ENCODE measurements at places on chromosomes 5 and 9. TPM values are rescaled to one million over a fixed set of nuclear protein-coding genes. Genes with fewer than 3 reads are reported as not detected.

- DNase-seq, result no peak
- no peak overlapping the region for H3K27ac ChIP-seq
- H3K4me1 ChIP-seq, result no peaks in the 10 kb centered on the region
- H3K27me3 ChIP-seq, result no peaks in the 10 kb centered on the region
Observed at GRCh38 chr5:178320281-178320855, 87.8 kb upstream of the PHYKPL start.

DNA sequence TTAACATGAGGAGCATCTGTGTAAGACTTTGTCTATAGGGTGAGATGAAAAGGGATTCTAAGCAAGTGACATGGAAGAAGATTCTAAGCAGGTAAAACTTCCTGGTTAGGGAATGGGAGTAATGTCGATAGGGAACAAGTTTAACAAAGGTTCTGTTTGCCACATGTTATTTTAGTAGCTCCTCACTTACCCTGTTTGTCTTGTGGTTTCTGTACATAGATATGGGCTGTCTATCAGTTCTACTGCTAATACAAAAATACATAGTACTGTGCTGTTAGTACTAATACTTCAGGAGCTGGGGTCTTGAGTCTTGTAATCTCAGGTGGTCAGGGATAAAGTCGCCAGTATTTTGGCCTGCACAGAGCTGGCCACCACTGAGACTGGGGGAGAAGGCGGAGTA lies 32.9 kb downstream of the RAB24 start:
- no peak for DNase-seq
- H3K27me3 ChIP-seq, result no peaks in the 10 kb centered on the region
- H3K36me3 ChIP-seq, result peaks cover 60% of the 10 kb centered on the region

GRCh38 chr9:79912318-79913070 lies 340.7 kb downstream of the TLE4 start:
- no peak overlapping the region for H3K27ac ChIP-seq
- H3K27me3 ChIP-seq, result no peaks in the 10 kb centered on the region
- no peaks in the 10 kb centered on the region for H3K36me3 ChIP-seq
- no peak overlapping the region for H3K4me3 ChIP-seq

- peaks cover 65% of the 10 kb centered on the region for H3K4me1 ChIP-seq
- DNase-seq, result peak; percentile 37
- H3K4me3 ChIP-seq, result no peak overlapping the region
- no peaks in the 10 kb centered on the region for H3K27me3 ChIP-seq
- peak overlapping the region; percentile 85 for H3K27ac ChIP-seq
Observed at GRCh38 chr9:130766927-130767307, 68.1 kb upstream of the ABL1 start.

DNA sequence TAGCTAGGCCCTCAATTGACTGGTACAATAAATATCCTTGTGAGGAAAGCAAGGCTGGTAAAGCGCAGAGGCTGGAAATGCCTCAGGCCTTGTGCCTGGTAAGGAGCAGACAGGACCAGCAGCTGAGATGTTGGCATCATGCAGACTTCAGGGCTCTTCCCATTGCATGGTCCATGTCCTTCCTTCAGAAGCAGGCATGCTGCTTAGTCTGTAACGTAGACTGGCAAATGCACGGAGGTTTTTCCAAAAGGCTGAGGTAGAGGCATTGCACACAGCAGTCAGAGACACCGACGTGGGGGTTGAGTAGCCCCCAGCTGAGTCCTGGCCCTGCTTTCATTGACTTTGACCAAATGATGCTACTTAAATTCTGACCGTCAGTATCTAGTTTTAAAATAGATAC lies 87.1 kb downstream of the ADRB2 start:
- no peak for DNase-seq
- H3K27ac ChIP-seq, result no peak overlapping the region
- H3K4me1 ChIP-seq, result peaks cover 21% of the 10 kb centered on the region
- H3K36me3 ChIP-seq, result no peaks in the 10 kb centered on the region
- no peaks in the 10 kb centered on the region for H3K27me3 ChIP-seq
- no peak overlapping the region for H3K4me3 ChIP-seq

PCDHGB5 gene
- total RNA-seq, result 23.3 TPM

FASTKD3 gene
- total RNA-seq, result 0.80 TPM

DNA sequence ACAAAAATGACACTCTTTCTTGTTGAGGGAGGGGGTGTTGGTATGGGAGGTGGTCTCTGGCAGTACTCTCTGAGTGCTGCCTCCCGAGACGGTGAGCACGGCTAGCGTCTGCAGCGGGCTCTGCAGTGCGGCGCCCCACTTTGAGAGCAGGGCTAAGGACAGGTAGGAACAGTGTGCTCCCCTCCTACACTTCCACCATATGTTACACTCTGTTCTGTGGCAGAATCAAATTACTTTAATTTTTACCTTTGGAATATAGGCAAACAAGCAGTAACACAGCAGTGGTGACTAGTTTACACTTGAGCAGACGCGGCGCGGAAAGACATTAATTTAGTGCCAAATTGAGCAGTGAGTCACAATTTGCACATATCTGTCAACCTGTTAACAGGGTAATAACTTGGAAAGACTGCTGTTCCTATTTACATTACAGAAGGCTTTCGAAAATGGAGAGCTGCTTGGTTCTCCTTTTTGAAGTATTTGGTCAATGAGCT lies 136.3 kb downstream of the MED27 start:
- no peaks in the 10 kb centered on the region for H3K27me3 ChIP-seq
- no peak overlapping the region for H3K4me3 ChIP-seq
- DNase-seq, result no peak

GRCh38 chr9:34684145-34684544 lies 6.9 kb downstream of the CCL19 start:
- DNase-seq, result no peak
- no peaks in the 10 kb centered on the region for H3K4me1 ChIP-seq
- no peak overlapping the region for H3K27ac ChIP-seq
- no peaks in the 10 kb centered on the region for H3K36me3 ChIP-seq
- H3K4me3 ChIP-seq, result no peak overlapping the region

GRCh38 chr5:157390551-157391297 lies 69.3 kb upstream of the NIPAL4 start:
- H3K4me3 ChIP-seq, result no peak overlapping the region
- H3K27me3 ChIP-seq, result no peaks in the 10 kb centered on the region
- peak overlapping the region; percentile 10 for H3K27ac ChIP-seq
- peak; percentile 13 for DNase-seq
- no peaks in the 10 kb centered on the region for H3K4me1 ChIP-seq
- no peaks in the 10 kb centered on the region for H3K36me3 ChIP-seq

SLC6A19 gene
- total RNA-seq, result 106 TPM

SLC1A1 gene
- total RNA-seq, result 23.7 TPM

DNA sequence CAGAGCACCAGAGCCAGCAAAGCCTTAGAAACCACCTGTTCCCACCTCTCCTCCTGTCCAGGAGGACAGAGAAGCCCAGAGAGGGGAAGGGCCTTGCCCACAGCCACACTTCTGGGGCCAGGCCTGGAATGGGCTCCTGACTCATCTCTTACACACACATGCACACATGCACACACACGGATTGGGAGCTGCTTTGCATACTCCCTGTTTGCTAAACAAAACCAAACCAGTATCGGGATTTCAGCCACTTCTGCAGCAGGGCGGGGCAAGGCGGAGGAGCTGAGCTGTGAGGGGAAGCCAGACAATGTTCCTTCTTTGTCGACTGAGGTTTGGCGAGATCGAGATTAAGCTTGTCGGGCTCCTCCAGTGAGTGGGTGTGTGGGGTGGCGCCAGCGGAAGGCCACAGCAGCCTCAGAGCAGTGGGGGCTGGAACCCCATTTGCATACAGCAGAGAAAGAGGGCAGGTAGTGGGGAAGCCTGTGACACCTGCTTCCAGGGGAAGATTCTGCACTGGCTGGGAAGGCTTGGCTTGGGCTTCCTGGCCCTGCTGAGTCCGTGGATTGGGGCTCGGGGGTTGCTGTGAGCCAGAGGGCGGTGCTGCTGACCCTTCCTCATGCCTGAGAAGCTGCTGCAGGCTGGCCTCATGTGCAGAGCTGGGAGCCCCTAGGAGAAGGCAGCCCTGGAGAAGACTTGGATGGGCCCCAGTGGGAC lies 16.1 kb downstream of the GFI1B start:
- peak; percentile 36 for DNase-seq
- no peaks in the 10 kb centered on the region for H3K4me1 ChIP-seq
- H3K36me3 ChIP-seq, result no peaks in the 10 kb centered on the region
- H3K4me3 ChIP-seq, result no peak overlapping the region
- H3K27me3 ChIP-seq, result peaks cover 76% of the 10 kb centered on the region

NTNG2 gene
- not detected for total RNA-seq

GRCh38 chr5:62413711-62414110 lies 1.1 kb downstream of the IPO11 start:
- no peaks in the 10 kb centered on the region for H3K36me3 ChIP-seq
- peaks cover 13% of the 10 kb centered on the region for H3K4me1 ChIP-seq
- H3K4me3 ChIP-seq, result peak overlapping the region; percentile 93
- no peak for DNase-seq
- H3K27me3 ChIP-seq, result no peaks in the 10 kb centered on the region
- H3K27ac ChIP-seq, result no peak overlapping the region

LCN15 gene
- total RNA-seq, result 6.4 TPM

KIF20A gene
- total RNA-seq, result not detected

- no peak overlapping the region for H3K27ac ChIP-seq
- H3K36me3 ChIP-seq, result no peaks in the 10 kb centered on the region
- H3K4me3 ChIP-seq, result no peak overlapping the region
- no peak for DNase-seq
- no peaks in the 10 kb centered on the region for H3K4me1 ChIP-seq
- no peaks in the 10 kb centered on the region for H3K27me3 ChIP-seq
Observed at GRCh38 chr5:60959156-60959555, 14.2 kb downstream of the NDUFAF2 start.

CARTPT gene
- not detected for total RNA-seq

SOX30 gene
- total RNA-seq, result not detected

DNA sequence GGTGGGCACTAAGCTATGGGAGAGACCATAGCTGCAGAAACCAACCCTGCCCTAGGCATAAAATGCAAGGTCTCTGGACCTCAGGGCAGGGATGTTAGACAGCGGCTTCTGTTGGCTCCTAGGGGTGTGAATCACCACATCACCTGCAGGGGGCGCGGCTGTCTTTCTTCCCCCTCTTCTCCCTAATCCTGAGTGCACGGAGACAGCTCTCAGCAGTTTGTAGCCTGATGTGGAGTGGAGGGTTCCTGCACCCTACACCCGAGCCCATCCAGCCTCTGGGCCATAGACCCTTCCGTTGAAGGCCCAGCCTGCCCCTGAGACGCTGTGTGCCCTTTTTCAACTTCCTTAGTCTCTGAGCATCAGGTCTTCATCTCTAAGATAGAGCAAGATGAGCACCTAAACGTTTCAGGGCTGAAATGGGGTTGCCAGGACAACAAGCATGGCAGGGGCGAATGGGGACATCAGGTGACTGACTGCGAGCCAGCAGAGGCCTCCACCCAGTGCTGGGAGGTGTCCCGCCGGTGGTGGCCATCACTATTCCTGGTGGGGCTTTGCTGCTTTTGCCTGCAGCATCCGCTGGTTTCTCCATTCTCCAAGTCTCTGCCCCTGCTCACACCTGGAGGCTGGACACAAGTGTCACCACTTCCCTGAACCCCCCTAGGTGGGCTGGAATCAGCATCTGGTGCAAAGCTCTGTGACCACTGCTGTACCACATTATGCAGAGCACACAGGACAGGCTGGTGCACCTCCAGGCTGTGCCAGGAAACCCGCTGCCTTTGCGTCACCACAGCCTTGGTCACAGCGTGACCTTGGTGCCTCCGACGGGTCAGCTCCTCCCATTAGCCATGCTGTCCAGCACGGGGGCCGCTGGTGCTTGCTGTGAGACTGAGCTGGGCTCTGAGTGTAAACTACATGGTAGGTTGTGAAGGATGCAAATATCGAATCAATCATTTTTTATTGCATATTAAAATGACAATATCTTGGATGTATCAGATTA lies 2.5 kb upstream of the SEC16A start:
- H3K4me1 ChIP-seq, result peaks cover 25% of the 10 kb centered on the region
- DNase-seq, result peak; percentile 88
- no peak overlapping the region for H3K4me3 ChIP-seq
- H3K36me3 ChIP-seq, result no peaks in the 10 kb centered on the region

GRCh38 chr9:72888067-72888466 lies 64.8 kb downstream of the ALDH1A1 start:
- H3K27ac ChIP-seq, result no peak overlapping the region
- H3K4me1 ChIP-seq, result no peaks in the 10 kb centered on the region
- no peaks in the 10 kb centered on the region for H3K27me3 ChIP-seq
- no peak overlapping the region for H3K4me3 ChIP-seq
- no peaks in the 10 kb centered on the region for H3K36me3 ChIP-seq

- H3K27ac ChIP-seq, result no peak overlapping the region
- no peaks in the 10 kb centered on the region for H3K4me1 ChIP-seq
- DNase-seq, result no peak
- no peaks in the 10 kb centered on the region for H3K27me3 ChIP-seq
Observed at GRCh38 chr5:143929486-143929885, 117.5 kb downstream of the HMHB1 start.

GRCh38 chr5:14247054-14247386 lies 103.9 kb downstream of the TRIO start:
- no peak overlapping the region for H3K4me3 ChIP-seq
- no peaks in the 10 kb centered on the region for H3K36me3 ChIP-seq
- H3K4me1 ChIP-seq, result peaks cover 18% of the 10 kb centered on the region

SPATA31A3 gene
- total RNA-seq, result not detected

CSF1R gene
- 38.9 TPM for total RNA-seq

- H3K4me1 ChIP-seq, result peaks cover 7% of the 10 kb centered on the region
- H3K27ac ChIP-seq, result no peak overlapping the region
- H3K27me3 ChIP-seq, result no peaks in the 10 kb centered on the region
Observed at GRCh38 chr5:172051643-172052339, 45.4 kb upstream of the FBXW11 start.

DENND1A gene
- total RNA-seq, result 78.6 TPM

GRCh38 chr9:115015018-115015635 lies 84.7 kb upstream of the TNFSF8 start:
- peak; percentile 28 for DNase-seq
- H3K27me3 ChIP-seq, result no peaks in the 10 kb centered on the region
- no peaks in the 10 kb centered on the region for H3K4me1 ChIP-seq
- no peak overlapping the region for H3K4me3 ChIP-seq
- H3K27ac ChIP-seq, result no peak overlapping the region
- H3K36me3 ChIP-seq, result no peaks in the 10 kb centered on the region

- H3K27me3 ChIP-seq, result no peaks in the 10 kb centered on the region
- H3K4me1 ChIP-seq, result peaks cover 63% of the 10 kb centered on the region
- no peaks in the 10 kb centered on the region for H3K36me3 ChIP-seq
- peak overlapping the region; percentile 81 for H3K27ac ChIP-seq
- peak; percentile 78 for DNase-seq
Observed at GRCh38 chr5:132456296-132456986, 34.1 kb downstream of the IRF1 start.

ESM1 gene
- not detected for total RNA-seq
